CD4-positive, alpha-beta T cell (primary cell): ENCODE measurements at places on chromosomes 2 and 18.

DNA sequence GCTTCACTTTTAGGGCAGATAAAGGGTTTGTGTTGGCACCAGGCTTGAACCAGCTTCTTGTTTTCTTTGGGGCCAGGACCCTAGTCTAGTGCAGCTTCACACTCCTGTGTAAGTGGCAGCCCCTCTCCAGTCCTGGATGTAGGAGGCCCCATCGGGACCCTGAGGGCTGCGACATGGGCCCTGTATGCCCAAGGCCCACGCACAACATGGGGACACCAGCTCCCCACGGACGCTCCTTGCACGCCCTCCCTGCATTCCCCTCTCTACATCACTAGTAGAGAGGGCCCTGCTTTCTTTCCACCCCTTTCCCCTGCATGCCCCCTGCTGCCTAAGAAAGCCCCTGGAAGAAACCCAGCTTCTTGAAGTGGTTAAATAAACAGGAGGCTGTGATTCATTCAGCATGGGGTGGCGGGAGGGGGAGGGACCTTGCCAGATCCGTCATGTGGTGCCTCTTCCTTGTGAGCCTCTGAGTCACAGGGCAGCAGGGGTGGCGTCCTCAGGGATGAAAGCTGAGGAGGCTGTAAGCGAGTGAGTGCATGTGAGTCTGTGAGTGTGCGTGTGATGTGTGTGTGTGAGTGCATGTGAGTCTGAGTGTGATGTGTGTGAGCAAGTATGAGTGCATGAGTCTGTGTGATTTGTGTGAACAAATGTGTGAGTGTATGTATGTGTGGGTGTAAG is 42.5 kb downstream of the COPS8 start:
- no peak for DNase-seq

DNA sequence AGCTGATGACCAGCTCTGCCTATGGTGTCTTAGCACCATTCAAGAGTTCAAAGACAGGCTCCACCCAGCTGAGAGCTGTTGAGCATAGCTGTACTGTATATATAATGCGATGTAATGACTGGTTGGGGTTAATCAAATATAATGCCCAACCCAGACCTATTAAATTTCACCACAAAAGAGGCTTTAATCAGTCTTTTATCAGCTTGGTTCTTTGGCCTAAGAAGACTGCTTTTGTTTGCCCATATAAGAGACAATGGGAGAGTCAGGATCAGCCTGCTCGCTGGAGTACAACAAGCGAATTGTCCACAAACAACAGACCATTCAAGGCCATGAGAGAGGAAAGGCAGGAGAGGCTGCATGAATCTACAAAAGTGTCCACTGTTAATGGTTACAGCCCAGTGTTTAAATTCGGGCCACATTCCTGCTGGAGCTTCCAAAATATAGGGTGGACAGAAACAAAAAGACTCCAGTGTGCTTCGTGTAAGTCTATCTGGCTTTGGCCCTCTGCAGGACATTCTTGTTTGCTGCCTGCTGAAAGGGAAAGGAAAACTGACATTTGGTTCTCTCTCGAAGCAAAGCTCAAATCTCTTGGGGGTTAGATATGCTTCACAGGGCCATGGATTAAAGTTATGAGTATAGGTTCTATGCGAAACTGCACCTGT is 299.0 kb upstream of the FBXO11 start:
- DNase-seq, result no peak

- no peak for DNase-seq
Observed at GRCh38 chr18:66795051-66795450, 191.2 kb upstream of the CDH19 start.

DNA sequence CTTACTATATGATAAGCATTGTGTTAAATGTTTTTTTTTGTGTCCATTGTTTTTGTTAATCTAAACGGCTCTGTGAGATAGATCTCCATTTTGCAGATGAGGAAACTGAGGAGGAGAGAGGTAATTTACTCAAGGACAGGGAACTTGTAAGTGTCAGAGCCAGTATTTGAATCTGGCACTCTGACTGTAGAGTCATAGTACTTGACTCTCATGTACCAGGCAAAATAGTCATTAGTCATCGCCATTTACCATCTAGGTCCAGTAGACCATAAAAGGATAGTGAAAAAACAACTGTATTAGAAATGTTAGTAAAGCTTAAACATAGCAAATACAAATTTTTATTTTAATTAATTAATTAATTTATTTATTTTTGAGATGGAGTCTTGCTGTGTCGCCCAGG is 4.8 kb downstream of the PSMD14 start:
- no peak for DNase-seq

- DNase-seq, result no peak
Observed at GRCh38 chr2:165287094-165287778, 48.0 kb downstream of the SCN2A start.

DNA sequence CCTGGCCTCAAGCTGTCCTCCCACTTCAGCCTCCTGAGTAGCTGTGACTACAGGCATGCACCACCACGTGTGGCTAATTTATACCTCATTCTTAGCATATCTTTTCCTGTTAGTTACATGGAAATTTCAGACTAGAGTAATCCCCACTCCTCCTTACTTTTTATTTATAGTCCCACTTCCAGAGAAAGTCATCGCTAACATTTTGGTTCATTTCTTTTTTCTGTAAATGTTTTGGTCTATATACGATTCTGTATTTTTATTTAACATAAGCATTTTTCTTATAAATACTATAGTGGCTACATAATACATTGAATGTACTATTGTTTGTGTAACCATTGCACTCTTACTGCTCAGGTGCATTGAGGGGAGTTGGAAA is 42.3 kb downstream of the DDX1 start:
- no peak for DNase-seq

GRCh38 chr2:72925328-72925943 is 8.1 kb downstream of the EMX1 start:
- DNase-seq, result no peak

GRCh38 chr2:239881561-239882320 is 143.4 kb downstream of the NDUFA10 start:
- DNase-seq, result no peak

GRCh38 chr2:60676706-60677330 is 79.2 kb upstream of the PAPOLG start:
- no peak for DNase-seq

- DNase-seq, result no peak
Observed at GRCh38 chr2:58006256-58006951, 40.2 kb upstream of the VRK2 start.

DNA sequence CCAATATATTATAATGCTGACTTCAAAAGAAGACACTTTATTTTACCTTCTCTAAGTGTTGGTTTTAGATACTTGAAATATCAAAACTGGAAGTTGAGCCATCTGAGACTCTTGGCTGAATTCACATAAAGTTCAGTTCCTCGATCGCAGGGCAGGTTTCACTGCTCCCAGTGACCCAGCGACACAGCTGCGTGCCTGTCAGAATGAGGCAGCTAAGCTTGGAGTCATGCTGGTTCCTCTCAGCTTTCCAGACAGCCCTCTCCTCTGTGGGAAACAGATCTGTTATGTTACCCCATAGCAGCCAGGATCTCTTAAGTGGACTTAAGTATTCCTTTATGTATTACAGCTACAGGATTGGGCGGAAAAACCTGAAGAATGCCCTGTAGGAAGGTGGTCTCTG is 142.8 kb upstream of the ALPP start:
- no peak for DNase-seq

DNA sequence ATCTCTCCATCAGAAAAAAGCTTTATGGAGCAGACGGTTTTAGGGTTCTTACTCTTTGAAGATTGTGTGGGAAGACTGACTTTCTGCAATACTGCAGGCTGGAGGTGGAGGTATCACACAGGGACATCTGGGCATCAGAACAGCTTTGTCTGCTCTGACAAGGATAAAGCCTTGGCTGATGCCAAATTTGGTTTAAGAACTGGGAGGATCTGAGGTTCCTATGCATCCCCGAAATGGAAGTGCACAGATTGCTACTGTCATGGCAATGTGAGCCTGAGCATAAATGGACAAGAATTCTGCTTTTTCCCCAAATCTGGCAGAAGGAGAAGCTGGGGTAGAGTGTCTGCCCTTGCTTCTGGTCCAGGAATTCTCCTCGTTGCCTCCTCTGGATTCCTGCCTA is 424.3 kb downstream of the SLC4A3 start:
- DNase-seq, result no peak

DNA sequence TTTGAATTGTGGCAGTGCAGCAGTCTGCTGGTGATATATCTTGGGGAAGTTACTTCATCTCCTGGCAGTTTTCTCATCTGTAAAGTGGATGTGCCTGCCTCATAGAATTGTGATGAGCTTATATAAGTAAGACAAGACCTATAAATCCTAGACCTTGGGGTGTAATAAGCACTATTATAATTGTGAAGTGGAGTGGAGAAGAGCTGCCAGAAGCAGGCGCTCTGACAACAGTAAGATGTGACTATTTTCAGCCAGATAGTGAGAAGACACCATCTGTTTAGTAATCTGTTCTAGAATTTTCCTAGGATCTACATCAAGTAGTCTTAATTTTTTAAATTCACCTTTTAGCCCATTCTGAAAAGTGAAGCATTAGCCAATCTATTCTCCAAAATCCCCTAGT is 85.6 kb upstream of the TSPYL6 start:
- no peak for DNase-seq
